ENCODE measurements at places on chromosomes 5 and 9. TPM values are rescaled to one million over a fixed set of nuclear protein-coding genes. Genes with fewer than 3 reads are reported as not detected.

GRCh38 chr5:92544596-92544995 is 1036.4 kb downstream of the NR2F1-AS1 start:
- no peak for DNase-seq

GRCh38 chr9:104080983-104081382 is 13.1 kb upstream of the SMC2 start:
- DNase-seq: no peak

DNA sequence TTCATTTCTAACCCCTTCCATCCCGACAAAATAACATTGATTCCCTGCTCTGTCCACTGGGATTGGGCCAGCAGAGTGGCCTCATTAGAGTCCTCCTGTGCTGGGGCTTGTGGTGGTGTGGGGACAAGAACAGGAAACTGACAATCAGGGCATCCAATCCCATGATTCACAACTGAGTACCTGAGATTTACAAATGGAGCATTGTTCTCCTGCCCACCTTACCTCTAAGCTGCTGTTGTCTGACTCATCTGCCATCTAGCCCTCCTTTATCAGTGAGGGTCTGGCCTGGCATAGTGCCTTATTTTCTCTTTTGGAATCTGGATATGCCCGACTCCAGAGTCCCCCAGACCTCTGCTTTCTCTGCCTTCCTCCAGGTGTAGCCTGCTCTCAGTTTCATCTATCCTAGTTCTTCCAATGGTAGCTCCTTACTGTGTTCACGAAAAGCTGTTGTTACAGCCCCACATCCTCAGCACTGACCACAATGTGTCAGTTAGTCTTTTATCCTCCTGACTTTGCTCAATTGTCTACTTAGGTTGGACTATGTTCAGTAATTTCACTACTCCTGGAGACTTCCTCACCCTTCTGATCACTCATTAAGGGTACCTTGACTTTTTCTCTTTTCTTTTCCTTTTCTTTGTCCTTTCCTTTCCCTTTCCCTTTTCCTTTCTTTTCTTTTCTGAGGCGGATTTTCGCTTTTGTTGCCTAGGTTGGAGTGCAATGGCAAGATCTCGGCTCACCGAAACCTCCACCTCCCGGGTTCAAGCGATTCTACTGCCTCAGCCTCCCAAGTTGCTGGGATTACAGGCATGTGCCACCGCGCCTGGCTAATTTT is 13.4 kb downstream of the WNT8A start:
- no peak for DNase-seq

DNA sequence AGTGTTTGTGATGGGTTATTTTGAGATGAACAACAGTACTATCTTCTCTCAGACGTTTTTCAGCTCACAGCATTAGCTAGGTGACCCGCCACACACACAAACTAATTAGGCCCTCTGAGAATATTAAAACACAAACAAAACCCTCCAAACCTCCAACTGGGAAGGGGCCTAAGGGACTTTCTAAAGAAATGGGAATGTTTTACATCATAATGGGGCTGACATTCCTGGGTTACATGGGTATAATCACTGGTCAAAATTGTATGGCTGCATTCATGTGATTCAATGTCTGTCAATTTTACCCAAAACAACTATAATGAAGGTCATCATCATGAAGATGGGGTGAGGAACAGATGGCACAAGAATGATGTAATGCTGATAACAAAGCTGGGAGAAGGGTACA is 59.6 kb downstream of the SPTLC1 start:
- DNase-seq: no peak

DNA sequence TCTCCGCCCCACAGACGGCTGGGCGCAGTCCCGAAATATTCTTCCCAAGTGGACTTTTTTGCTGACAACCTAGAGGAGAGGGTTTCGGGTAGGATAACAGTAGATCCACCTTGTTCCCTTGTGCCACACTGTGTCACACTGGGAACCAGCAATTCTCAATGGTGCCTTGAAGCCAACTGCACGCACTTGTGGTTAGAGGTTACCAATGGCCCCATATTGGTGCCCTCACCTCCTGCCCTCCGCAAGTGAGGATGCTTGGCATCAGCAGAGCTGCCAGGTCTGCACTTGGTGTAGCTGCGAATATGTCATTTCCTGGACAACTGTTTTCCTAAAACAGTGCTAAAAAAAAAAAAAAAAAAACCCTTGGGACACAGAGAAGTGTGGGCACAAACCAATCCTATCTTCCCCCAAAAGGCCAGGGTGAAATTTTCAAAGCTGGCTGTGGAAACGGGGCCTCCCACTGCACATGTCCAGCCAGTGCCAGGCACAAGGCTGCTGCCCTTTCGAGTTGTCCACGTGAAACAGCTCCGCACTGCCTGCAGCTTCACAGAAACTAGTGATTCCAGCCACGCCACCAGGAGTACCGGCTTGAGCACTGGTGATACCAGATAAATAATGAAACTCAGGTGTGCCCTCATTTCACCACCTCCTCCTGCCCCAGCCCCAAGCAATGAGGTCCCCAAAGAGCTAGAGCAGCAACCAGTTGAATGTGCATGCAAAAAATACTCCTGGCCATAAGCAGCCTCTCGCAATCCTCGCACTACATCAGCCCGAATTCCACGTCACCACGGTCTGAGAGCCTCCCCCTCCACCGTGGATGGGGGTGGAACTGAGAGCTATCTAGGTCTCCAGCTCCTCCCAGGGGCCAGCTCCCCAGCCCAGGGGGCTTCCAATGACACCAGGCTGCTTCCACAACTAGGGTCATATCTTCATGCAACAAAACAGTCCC is 51.2 kb downstream of the USP20 start:
- peak; percentile 78 for DNase-seq

CCL27 gene
- polyA plus RNA-seq: 48.4 TPM

CDKN2B gene
- 7.3 TPM for polyA plus RNA-seq

GRCh38 chr9:19130436-19130835 is 3.1 kb upstream of the PLIN2 start:
- no peak for DNase-seq

PCDHAC1 gene
- 0.02 TPM for polyA plus RNA-seq

- no peak for DNase-seq
These were observed 89.4 kb downstream of the RGS7BP start for GRCh38 chr5:64595031-64595855.

- no peak for DNase-seq
These were observed 112.7 kb upstream of the SPRY4 start for GRCh38 chr5:142437563-142437962.

Measured in thymus (tissue), 14 donors.